ENCODE measurements at places on chromosomes 12 and 14. TPM values are rescaled to one million over a fixed set of nuclear protein-coding genes. Genes with fewer than 3 reads are reported as not detected.

Gene DCAF4
- total RNA-seq = 17.3 TPM

Gene ACOT4
- 1.5 TPM for total RNA-seq

Gene SDR9C7
- total RNA-seq = not detected

Gene PIWIL1
- not detected for total RNA-seq

Gene IL31
- total RNA-seq = not detected

Gene NXPH4
- total RNA-seq = 0.58 TPM

Gene LRP1
- total RNA-seq = 0.33 TPM

Gene DPF3
- 12.2 TPM for total RNA-seq

Gene ASPG
- total RNA-seq = not detected

Gene ADAM20
- 0.16 TPM for total RNA-seq

Gene BTBD6
- 49.0 TPM for total RNA-seq

Gene MED6
- 42.7 TPM for total RNA-seq

Gene INSM2
- not detected for total RNA-seq

Gene CDH24
- 2.4 TPM for total RNA-seq

Gene TMEM132D
- not detected for total RNA-seq

- peak; percentile 54 for DNase-seq
These were observed at the start of gene GMPR2 for GRCh38 chr14:24232645-24233537. Gene GMPR2, plus strand, starts transcription at chr14:24232929. Its CDS starts 325 bp downstream, at chr14:24233254.

GRCh38 chr14:88669346-88669745, 106.5 kb downstream of the ZC3H14 start:
- no peak for DNase-seq

- DNase-seq = no peak
These were observed 65.6 kb upstream of the RPL10L start for GRCh38 chr14:46717211-46717610.

DNA sequence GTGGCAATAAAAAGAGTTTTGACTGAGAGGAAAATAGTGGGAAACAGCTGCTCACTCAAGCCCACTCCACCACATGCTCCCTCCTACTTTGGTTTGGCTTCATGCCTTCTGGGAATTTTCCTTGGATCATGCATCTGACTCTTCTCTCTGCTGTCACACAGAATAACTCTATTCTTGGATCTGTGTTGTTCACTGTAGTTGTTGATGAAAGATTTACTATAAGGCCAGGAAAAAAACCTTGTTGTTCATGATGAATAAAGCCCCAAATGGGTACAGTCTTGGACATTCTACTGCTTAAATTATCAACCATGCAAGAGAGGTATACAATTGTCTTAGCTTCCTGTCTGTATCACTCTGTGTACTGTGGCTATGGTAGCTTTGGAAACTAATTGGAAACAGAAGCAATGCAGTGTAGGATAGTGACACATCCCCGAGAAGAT, 70.5 kb downstream of the TMX1 start:
- no peak for DNase-seq

GRCh38 chr12:106309671-106310505, 7.4 kb downstream of the TCP11L2 start:
- no peak for DNase-seq

DNA sequence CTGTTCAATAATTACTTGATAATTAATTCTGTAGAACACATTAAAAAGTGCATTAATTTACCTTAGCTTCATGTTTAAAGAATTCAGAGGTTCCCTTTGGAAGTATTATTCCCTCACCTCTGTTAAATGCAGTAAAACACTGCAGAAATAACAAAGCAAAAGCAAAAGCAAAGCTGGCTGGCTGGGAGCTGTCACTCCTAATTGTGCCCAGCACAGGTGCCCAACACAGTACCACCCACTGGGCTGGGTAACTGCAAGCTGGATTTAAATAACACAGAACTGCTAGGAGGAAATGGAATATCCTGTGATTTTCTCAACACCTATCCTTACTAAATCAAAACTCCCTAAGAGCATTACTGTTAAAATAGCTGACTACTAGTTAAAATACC, 72.6 kb downstream of the SLC2A13 start:
- DNase-seq = no peak

GRCh38 chr14:71618047-71618446, 314.2 kb upstream of the RGS6 start:
- no peak for DNase-seq

- no peak for DNase-seq
These were observed 825.7 kb downstream of the AACS start for GRCh38 chr12:125890971-125891370.

- no peak for DNase-seq
These were observed 72.4 kb downstream of the ATP2B1 start for GRCh38 chr12:89636052-89636775.

DNA sequence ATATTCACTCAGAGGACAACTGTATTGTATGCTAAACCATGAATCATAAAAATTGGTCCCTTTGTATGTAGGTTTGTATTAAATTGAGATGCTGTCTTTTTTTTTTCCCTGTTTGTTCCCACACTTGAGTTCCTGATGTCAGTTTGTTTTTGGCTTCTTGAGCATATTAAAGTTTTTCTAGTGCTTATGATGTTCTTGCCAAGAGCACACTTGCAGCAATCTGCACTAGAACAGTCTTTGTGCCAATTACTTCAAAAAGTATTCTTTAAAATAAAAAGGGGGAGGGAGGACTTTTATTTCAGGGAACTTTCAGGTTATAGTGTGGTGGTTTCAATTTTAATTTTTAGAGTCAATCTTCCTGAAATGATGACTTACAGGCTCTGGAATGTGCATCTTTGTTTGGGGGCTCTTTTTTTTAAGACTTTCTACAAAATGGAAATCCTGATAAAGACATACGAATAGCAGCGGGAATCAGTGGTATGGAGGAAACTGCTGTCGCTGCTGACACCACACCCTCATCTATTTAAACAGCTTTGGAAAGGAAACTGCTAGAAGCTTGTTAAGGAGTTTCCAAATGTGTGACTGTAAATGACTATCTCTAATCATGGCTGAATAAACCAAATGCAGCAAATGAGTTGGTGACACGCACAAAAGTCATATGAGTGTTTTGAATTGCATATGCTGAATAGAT, 188.6 kb downstream of the EGLN3 start:
- DNase-seq = no peak

- no peak for DNase-seq
These were observed 912.8 kb downstream of the GALC start for GRCh38 chr14:87080146-87080545.

DNA sequence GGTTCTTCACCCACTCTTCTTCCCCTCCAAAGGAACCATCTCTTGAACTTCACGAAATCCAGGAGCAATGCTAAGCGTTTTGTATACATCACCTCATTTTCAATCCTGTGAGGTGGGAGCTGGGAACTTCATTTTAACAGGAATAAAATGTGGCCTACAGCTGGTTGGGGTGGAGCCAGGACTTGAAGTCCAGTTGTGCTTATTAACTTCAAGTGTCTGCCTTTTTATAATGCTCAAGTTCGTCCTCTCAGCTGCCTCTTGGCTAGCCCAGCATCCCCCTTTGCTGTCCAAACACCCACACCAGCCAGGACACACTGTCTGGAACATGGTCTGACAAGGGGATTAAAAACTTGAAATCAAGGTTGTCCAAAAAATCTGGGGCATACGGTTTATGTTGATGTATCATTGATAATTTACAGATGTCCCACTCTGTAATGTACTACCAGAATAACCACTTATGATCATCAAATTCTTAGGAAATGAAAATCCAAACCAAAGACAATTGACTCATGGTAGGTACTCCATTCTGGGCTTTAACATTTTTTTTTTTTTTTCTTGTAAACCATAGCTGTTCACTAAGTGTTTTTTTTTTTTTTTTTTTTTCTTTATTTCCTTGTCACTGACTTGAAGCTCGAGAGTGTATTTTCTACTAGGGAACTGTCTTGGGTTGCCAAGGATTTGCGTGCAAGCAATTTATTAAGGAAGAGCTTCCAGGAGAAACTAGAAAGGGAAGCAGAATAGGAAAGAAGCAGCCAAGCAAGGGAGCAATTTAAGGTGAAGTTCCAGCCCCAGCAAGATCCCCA, 252.3 kb downstream of the EFCAB11 start:
- no peak for DNase-seq

DNA sequence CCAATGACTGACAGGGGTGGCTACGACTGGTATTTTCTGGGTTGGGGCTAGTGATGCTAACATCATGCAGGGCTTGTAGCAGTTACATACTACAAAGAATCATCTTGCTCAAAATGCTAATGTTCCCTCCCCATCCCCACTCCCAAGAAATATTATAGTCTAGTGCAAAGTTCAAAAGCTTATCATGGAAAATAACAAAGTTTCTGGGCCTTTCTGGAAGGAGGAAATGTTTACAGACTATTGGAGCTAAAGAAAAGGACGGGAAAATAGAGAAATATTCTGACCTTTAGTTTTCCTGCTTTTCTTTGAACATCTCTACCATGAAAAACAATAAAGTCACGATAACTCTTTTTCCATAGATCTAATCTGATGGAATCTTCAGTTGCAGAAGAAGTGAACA, 23.2 kb downstream of the GSG1 start:
- DNase-seq = no peak

GRCh38 chr12:98399532-98399931, 115.9 kb upstream of the TMPO start:
- DNase-seq = peak; percentile 83

DNA sequence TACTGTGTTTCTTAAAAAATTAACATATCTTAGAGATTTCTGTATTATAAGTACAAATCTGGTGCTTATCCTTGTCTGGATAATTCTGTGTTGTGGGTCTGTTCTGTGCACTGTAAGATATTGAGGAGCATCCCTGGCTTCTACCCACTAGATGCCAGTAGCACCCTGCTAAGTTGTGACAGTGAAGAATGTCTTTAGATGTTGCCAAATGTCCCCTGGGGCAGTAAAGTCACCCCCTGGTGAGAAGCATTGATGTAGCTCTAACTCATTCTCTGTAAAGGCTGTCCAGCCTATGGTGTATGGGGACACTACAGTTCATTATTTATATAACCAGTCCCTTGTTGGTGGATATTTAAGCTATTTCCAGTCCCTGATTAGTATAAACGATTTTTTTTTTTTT, 31.4 kb downstream of the MAP1LC3B2 start:
- DNase-seq = no peak

DNA sequence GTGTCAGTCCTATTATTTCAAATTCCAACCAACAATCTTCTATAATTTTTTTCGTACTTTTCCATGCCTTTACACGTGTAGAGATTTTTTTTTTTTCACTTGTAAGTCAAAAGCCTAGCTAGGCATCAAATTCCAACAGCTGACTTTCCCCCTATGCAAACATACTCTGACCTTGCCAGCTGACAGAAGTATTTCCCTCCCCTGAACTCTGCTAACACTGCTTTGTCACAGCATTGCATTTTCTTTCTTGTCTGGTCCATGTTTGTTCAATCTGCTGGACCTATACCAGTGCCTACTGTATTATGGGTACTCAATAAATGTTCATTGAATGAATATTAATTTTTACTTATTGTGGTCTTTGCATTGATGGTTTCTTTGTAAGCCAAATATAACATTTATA, 435.3 kb upstream of the GARIN6 start:
- no peak for DNase-seq

DNA sequence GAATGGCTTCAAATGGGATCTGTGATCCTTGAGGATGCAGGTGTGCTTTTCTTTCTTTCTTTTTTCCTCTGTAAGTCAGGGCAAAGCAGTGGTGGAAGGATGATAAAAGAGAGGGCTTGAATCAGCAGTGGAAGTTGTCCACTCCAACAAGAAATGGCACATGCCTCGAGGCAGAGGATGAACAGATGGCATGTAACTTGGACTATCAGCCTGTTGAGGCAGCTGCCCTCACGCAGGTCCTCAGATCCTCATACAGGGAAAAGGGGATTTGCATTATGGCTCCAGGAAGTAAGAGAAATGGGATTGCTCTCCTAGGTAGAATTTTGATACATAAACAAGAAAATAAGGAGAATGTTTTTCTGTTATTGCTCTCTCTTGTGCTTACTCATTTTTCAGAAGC, 368.0 kb downstream of the FUT8 start:
- no peak for DNase-seq

- DNase-seq = no peak
These were observed 304.4 kb downstream of the MED13L start for GRCh38 chr12:115973066-115973465.

GRCh38 chr12:1216560-1216959, 225.5 kb downstream of the ERC1 start:
- no peak for DNase-seq

GRCh38 chr12:27436768-27437167, 9.8 kb upstream of the SMCO2 start:
- no peak for DNase-seq

GRCh38 chr14:64463195-64463594, 2.1 kb upstream of the AKAP5 start:
- no peak for DNase-seq

DNA sequence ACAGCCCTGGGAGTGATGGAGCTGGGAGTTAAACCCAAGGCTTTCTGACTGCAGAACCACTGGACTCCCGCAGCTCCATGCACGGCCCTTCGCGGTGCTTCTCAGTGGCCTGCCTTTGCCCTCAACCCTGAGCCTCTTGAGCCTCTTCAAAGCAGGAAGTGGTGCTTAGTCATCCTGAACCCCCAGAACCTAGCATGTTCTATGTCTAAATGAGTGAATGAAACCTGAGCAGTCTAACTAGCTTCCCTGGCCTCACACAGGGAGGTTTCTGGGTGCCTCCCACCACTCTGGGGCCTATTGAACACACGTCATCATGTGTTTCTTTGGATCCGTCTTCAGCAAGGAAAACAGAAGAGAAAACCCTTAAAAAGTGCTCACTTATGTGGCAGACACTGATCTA, 117.9 kb upstream of the SFSWAP start:
- peak; percentile 83 for DNase-seq

- DNase-seq = no peak
These were observed 155.5 kb downstream of the PTPRO start for GRCh38 chr12:15477761-15478160.

DNA sequence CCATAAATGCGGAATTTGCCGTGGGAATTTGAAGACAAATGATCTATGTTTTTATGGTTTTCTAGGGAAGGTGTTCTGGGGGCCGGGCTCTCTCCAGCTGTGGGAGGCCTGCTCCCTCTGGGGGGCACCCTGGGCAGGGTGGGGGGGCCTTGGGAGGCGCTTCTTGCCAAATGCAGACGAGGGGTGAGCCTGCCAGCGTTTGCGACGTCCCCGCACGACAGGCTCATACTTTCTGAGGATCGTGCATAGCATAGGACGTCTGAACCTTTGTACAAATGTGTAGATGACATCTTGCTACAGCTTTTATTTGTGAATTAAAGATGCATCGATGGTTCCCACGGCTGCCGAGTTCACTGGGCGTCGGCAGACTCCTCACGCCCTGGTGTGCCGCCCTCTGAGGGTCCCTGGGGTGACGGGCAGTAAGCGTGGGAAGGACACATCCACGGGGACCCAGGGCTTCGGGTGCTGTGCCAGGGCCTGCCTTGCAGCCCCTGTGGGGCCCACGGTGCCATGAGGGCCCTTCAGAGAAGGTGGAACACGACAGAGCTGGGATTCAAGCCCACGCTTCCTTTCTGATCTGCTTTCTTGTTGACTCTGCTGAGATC, 42.3 kb downstream of the KIF26A start:
- no peak for DNase-seq

- DNase-seq = no peak
These were observed 73.3 kb upstream of the PLXNC1 start for GRCh38 chr12:94074980-94075629.

Data from activated CD8-positive, alpha-beta memory T cell treated with anti-CD3 and anti-CD28 coated beads, Interleukin-2, amount 10 ng/mL, durations not matched to agents 7 days and 5 days (primary cell).